ENCODE measurements at places on chromosomes 12 and 14.
A peak's percentile ranks its signal among the peaks of the same experiment; 100 is the strongest.

GRCh38 chr14:53528185-53528671, 375.1 kb upstream of the DDHD1 start:
- peak; percentile 75 for DNase-seq

GRCh38 chr14:53979747-53980642, 23.4 kb upstream of the BMP4 start:
- no peak for DNase-seq

- no peak for DNase-seq
These were observed 12.6 kb downstream of the KCNH5 start for GRCh38 chr14:63032641-63033040.

- DNase-seq: no peak
These were observed 355.4 kb upstream of the FAR2 start for GRCh38 chr12:28793581-28794151.

- DNase-seq: no peak
These were observed 17.9 kb downstream of the SRGAP1 start for GRCh38 chr12:63862187-63862968.

DNA sequence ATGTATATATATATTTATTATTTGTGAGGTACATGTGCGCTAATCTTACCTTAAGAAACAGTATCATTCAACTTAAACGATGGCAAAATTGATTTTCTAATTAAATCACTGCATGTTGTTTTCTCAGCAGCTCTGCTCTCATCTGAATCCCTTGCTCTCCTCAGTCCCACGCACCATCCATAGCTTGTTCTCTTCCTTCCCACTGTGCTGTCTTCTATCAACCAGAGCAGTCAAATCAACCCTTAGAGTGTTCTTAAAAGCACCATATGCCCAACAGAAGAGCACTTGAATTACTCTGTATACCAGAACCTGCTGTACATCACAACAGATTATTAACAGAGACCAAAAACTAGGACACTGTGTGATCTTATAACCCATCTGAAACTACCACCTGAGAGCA, 209.4 kb upstream of the G2E3 start:
- peak; percentile 90 for DNase-seq

Data from NCI-H524 (cell line).